Activated CD4-positive, alpha-beta T cell treated with anti-CD3 and anti-CD28 coated beads for 1 hour (primary cell): ENCODE measurements at places on chromosomes 5 and 9.

DNA sequence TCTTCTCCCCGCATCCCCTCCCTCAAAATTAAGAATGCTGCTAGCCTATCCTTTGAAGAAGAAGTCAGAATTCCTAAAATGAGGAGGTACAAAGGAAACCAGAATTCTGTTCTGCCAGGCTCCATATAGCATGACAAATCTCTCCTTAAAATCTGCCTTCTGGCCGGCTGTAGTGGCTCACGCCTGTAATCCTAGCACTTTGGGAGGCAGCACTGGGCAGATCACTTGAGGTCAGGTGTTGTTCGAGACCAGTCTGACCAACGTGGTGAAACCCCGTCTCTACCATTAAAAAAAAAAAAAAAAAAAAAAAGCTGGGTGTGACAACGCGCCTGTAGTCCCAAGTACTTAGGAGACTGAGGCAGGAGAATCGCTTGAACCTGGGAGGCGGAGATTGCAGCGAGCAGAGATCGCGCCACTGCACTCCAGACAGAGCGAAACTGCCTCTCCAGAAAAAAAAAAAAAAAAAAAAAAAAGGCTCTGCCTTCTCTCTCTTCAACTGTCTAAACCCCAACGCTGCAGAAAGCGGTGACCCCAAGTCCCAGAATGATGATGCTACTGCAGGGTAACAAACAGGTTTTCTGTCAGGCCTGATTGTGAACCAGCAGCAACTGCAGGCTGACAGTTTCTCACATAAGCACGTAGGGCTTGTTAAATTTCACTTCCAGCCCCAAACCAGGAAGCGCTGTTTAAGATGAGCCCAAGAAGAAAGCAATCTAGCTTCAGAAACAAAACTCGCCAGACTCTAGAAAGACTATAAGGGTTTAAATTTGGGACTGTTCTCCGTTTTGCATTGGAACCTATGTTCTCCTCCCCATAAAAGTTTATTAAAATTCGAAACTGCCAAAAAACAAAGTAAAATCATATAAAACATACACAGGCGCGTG, 963 bp upstream of the CAST start:
- no peak for DNase-seq

DNA sequence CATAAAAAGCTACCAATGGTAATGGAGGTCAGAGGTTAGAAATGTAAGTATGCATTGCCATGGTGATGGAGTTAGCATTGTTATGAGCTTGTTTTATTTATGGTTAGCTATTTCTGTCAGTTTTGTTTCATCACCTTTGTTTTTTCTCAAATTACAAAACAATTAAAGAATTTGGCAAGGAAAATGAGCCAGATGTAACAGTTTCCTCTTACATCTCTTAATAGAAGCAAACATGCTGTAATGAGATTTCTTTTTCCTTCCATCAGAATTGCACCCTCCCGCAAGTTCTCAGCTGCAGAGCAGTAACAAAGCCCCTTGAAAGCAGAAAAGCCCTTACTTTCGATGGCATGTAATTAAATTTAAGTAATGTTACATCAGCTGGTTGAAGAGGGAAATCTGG, 233.0 kb downstream of the SGCD start:
- DNase-seq, result no peak

GRCh38 chr9:105311306-105311705, 66.9 kb downstream of the SLC44A1 start:
- DNase-seq, result no peak

GRCh38 chr9:83209188-83209731, 146.3 kb upstream of the RASEF start:
- no peak for DNase-seq

- no peak for DNase-seq
These were observed 21.0 kb upstream of the TRIM52 start for GRCh38 chr5:181281984-181282316.

- DNase-seq, result no peak
These were observed 51.9 kb upstream of the ZSWIM6 start for GRCh38 chr5:61280205-61280604.

DNA sequence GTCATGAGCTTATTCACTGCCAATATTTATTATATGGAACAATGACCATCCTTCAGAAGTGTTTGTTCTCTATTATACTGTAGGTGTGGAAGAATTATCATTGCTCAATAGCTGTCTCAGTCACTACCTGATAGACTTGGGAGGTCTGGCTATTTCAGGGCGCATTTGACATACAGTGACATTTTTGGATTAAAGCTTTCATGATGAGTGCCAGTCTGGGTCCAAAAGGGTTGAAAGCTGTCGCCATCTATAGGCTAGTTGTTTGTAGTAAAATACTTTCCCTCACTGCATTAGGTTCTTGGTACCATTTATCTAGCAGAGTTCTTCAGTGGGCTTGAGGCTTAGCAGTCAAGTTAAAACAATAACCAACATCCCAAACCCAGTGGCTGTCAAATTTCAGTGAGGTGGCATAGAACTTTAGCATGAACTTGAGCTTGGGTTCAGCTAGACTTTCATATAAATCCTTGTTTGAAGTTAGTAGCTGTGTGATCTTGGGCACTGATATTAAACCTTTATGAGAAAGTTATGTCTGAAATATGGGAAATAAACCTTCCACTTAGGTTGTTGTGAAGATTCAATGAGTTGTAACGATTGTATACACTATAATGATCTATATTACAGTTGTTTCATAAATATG, 110.5 kb upstream of the CDKN2B start:
- DNase-seq, result no peak
